ENCODE measurements at places on chromosomes 13 and 19. TPM values are rescaled to one million over a fixed set of nuclear protein-coding genes. Genes with fewer than 3 reads are reported as not detected.

Gene PNMA8A
- polyA plus RNA-seq, result 14.2 TPM

Gene YIF1B
- 31.4 TPM for polyA plus RNA-seq

Gene ZNF177
- 18.4 TPM for polyA plus RNA-seq

Gene CFAP97D2
- 1.1 TPM for polyA plus RNA-seq

Gene PSG6
- 0.20 TPM for polyA plus RNA-seq

Gene ZNF763
- 5.3 TPM for polyA plus RNA-seq

Gene BLVRB
- polyA plus RNA-seq, result 55.0 TPM

Gene PSMC4
- polyA plus RNA-seq, result 52.7 TPM

Gene ZSCAN4
- 0.13 TPM for polyA plus RNA-seq

Gene ENOX1
- 6.1 TPM for polyA plus RNA-seq
